ENCODE measurements at places on chromosomes 2 and 18.
A peak's percentile ranks its signal among the peaks of the same experiment; 100 is the strongest.

GRCh38 chr2:28747714-28748113 lies 3.9 kb upstream of the PPP1CB start:
- DNase-seq, result no peak
- H3K27ac ChIP-seq, result no peak overlapping the region
- H3K27me3 ChIP-seq, result no peaks in the 10 kb centered on the region
- H3K4me1 ChIP-seq, result peaks cover 11% of the 10 kb centered on the region
- H3K36me3 ChIP-seq, result no peaks in the 10 kb centered on the region

DNA sequence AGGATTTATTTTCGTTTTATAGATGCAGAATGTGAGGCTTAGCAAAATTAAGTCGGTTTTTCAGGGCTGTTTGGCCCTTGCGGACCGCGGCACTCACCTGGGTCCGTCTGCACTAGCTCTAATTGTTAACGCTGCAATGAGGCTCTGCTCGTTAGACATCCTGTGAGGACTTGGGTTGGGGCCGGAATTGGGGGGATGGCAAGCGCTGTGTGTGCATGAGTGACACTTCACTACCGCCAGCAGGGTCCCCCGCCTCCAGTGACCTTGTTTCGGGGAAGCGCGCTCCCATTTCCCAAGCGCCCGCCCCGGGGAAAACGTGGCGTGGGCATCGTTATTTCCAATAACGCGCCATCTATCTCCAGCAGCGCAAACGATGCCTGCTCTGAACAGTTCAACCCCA lies 54.2 kb downstream of the KCNG2 start:
- no peaks in the 10 kb centered on the region for H3K27me3 ChIP-seq
- DNase-seq, result no peak
- no peak overlapping the region for H3K27ac ChIP-seq
- H3K4me3 ChIP-seq, result no peak overlapping the region
- H3K36me3 ChIP-seq, result no peaks in the 10 kb centered on the region

- H3K27ac ChIP-seq, result no peak overlapping the region
- H3K36me3 ChIP-seq, result no peaks in the 10 kb centered on the region
- H3K4me1 ChIP-seq, result peaks cover 2% of the 10 kb centered on the region
- no peak overlapping the region for H3K4me3 ChIP-seq
Observed at GRCh38 chr2:151664520-151664919, 69.8 kb downstream of the NEB start.

DNA sequence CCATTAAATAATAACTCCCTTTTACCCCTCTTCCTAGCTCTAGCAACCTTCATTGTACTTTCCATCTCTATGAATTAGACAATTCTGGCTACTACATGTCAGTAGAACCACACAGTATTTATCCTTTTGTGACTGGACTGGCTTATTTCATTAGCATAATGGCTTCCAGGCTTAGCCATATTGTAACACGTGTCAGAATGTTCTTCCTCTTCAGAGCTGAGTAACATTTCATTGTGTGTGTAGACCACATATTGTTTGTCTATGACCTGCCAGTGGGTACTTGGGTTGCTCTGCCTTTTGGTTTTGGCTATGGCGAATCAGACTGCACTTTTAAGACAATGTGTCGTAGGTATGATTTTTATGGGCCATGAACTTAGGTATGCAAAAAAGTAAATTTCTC lies 20.9 kb downstream of the TSN start:
- H3K36me3 ChIP-seq, result no peaks in the 10 kb centered on the region
- no peaks in the 10 kb centered on the region for H3K4me1 ChIP-seq
- no peaks in the 10 kb centered on the region for H3K27me3 ChIP-seq
- no peak for DNase-seq
- H3K4me3 ChIP-seq, result no peak overlapping the region
- no peak overlapping the region for H3K27ac ChIP-seq

DNA sequence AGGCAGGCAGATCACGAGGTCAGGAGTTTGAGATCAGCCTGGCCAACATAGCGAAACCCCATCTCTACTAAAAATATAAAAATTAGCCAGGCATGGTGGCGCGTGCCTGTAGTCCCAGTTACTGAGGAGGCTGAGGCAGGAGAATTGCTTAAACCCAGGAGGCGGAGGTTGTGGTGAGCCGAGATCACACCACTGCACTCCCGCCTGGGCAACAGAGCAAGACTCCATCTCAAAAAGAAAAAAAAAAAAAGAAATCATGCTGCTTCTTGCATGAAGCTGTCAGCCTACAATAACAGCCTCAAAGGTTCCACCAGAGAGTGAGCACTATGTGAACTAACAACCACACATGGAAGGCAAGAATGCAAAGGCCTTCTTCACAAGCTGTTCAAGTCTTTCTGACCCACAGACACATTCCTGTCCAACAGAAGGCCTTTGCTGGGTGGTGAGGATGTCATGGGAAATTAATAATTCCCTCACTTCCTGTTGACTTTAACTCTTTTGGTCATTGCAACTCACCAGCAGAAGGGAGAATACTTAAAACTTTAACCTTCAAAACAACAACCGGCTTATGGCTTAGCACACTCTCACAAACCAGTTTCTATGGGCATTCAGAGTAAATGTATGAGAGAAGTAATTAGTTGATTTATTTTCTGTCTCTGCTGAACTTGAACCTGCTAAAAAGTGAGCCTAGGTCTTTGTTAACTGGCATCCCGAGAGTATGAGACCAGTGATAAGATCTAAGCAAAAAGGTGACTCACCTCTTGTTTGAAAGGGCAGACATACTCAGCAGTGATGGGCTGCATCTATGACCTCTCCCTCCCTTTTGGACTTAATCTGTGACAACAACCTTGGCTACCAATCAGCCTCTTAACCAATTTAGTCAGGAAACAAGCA lies 11.8 kb downstream of the PLEKHM3 start:
- no peaks in the 10 kb centered on the region for H3K27me3 ChIP-seq
- H3K27ac ChIP-seq, result no peak overlapping the region
- DNase-seq, result no peak
- H3K36me3 ChIP-seq, result no peaks in the 10 kb centered on the region

DNA sequence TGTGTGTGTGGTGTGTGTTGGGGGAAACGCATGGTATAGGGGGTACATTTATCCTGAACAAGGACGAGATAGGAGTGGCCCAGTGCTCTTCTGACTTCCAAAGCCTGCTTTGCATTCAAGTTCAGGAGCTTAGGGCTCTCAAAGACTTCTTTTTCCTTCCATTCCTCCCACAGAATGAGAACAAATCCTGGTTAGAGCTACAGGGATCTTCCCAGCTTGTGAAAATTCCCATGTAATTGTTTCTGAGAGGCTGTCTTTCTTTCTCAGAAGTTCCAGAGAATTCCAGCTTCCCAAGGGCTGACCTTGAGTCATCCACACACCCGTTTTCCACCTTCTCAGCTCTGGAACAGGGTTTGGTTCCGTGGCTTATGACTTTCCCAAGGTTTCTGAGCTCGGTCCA lies 38.9 kb downstream of the FASTKD2 start:
- DNase-seq, result no peak

GRCh38 chr2:127535422-127535901 lies at the start of gene MYO7B:
Gene MYO7B (plus strand): TSS chr2:127535683. CDS start chr2:127559723, 24,040 bp downstream.
- no peak for DNase-seq
- no peaks in the 10 kb centered on the region for H3K4me1 ChIP-seq
- peaks cover 2% of the 10 kb centered on the region for H3K27me3 ChIP-seq
- H3K27ac ChIP-seq, result no peak within 1 kb of the TSS

GRCh38 chr2:37656512-37657423 lies 14.7 kb downstream of the CDC42EP3 start:
- H3K4me3 ChIP-seq, result no peak overlapping the region
- peak overlapping the region; percentile 74 for H3K27ac ChIP-seq
- no peaks in the 10 kb centered on the region for H3K36me3 ChIP-seq
- H3K27me3 ChIP-seq, result no peaks in the 10 kb centered on the region

- no peak overlapping the region for H3K27ac ChIP-seq
- no peak overlapping the region for H3K4me3 ChIP-seq
- no peaks in the 10 kb centered on the region for H3K27me3 ChIP-seq
Observed at GRCh38 chr18:62767321-62767720, 52.0 kb downstream of the PHLPP1 start.

DNA sequence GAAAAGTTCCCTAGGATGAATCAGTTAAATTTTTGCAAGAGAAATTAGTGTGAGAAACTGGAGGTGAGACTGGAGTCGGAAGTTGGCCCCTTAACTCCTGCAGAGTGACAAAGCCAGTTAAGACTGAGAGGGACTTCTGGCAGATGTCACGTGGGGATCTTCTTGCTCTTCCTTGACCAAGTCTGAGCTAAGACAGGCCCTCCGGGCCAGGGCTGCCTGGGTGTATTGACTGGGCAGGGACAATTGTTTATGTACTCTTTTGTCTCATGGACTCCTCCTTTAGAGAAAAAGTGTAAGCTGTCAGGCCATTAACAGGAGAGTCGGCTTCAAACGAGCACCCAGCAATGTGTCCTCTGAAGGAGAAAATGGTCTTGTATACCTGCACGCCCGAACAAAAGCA lies 48.6 kb upstream of the RALBP1 start:
- no peak overlapping the region for H3K4me3 ChIP-seq
- no peak for DNase-seq
- H3K27ac ChIP-seq, result no peak overlapping the region
- no peaks in the 10 kb centered on the region for H3K36me3 ChIP-seq
- H3K27me3 ChIP-seq, result no peaks in the 10 kb centered on the region

GRCh38 chr2:152367547-152368390 lies 32.8 kb downstream of the FMNL2 start:
- no peak for DNase-seq
- no peak overlapping the region for H3K4me3 ChIP-seq
- H3K4me1 ChIP-seq, result no peaks in the 10 kb centered on the region
- no peak overlapping the region for H3K27ac ChIP-seq
- H3K27me3 ChIP-seq, result no peaks in the 10 kb centered on the region

DNA sequence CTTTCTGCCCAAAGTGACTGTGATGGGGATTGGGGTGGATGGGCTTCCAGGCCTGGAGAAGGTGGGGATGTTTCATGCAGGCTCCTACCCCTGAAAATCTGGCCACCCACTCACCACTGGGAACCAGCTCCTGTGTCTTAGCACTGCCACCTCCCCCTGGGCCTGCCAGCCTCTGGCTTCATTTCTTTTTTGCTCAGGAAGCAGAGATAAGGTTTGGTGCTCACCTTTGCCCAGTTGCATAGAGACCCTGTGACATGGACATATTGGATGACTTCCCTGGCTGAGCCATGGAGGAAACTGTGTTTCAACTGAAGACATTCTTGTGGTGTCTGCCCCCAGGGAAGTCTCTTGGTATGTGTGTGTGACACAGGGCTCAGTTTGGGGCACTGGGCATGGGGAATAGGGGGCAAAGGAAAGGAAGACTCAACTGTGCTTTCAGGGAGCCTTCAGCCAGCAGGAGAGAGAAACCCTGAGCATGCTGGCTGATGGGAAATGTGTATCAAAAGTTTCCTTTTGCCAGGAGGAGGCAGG lies 16.7 kb downstream of the CTIF start:
- DNase-seq, result no peak
- no peaks in the 10 kb centered on the region for H3K4me1 ChIP-seq
- H3K36me3 ChIP-seq, result no peaks in the 10 kb centered on the region
- H3K4me3 ChIP-seq, result no peak overlapping the region

GRCh38 chr2:139020287-139020686 lies 240.1 kb upstream of the NXPH2 start:
- DNase-seq, result no peak
- no peaks in the 10 kb centered on the region for H3K4me1 ChIP-seq
- H3K27ac ChIP-seq, result no peak overlapping the region
- H3K27me3 ChIP-seq, result no peaks in the 10 kb centered on the region

GRCh38 chr18:9597609-9598008 lies 16.8 kb downstream of the PPP4R1 start:
- H3K4me1 ChIP-seq, result peaks cover 13% of the 10 kb centered on the region
- H3K4me3 ChIP-seq, result no peak overlapping the region
- no peak overlapping the region for H3K27ac ChIP-seq
- no peaks in the 10 kb centered on the region for H3K27me3 ChIP-seq
- DNase-seq, result no peak
- H3K36me3 ChIP-seq, result peaks cover 15% of the 10 kb centered on the region

DNA sequence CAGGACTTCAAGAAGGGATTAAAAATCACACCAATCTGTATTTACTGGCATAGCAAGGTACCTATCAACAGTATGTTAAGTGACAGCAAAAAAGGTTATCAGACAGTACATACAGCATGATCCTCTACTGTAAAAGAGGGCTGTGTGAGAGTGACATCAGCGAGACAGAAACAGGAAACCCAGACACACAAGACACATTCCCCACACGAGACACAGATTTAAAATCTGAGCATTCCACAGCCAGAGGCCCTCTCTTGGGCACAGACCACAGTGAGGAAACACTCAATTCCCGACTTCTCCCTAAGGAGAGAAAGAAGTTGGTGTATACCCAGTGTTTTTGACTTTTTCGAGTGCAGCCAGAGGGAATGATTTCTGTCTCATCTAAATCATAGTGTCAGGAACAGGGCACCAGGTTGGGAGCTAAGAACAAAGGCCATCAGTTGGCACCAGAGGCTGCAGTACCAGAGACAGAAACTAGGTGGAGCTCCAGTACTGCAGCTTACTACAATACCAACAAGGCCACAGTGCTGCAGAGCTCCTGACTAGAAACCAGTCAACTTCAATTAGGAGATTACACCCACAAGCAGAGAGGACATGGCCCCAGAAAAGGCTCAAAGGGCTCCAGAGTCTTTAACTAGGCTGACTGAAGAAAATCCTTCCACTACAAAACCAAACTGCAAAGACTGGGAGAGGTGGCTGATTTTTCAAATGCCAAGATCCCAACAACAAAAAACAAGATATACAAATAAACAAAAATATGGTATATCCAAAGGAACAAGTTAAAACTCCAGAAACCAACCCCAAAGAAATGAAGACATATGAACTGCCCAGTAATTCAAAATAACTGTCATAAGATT lies 41.0 kb downstream of the UNC50 start:
- H3K27me3 ChIP-seq, result no peaks in the 10 kb centered on the region
- no peak overlapping the region for H3K4me3 ChIP-seq
- peaks cover 5% of the 10 kb centered on the region for H3K4me1 ChIP-seq
- DNase-seq, result peak; percentile 81
- H3K36me3 ChIP-seq, result no peaks in the 10 kb centered on the region
- no peak overlapping the region for H3K27ac ChIP-seq

DNA sequence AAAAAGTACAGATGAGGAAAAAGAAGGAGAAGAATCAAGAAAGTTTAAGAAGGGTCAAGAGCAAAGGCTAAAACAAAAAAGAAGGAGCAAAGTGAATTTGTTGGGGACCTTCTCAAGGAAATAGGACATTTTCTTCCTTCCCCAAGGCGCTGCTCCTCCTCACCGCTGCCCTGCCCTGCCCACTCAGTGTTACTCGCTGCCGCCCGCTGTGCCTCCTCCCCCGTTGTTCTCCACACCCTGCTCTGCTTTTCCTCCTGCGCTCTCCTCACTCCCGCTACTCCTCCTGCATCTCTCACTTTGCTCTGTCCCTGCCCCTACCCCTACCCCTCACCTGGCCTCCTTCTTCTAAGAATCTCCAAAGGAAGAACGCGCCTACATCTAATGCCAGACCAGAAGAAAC lies 50.7 kb downstream of the ID2 start:
- H3K4me1 ChIP-seq, result no peaks in the 10 kb centered on the region
- H3K36me3 ChIP-seq, result peaks cover 87% of the 10 kb centered on the region
- H3K27me3 ChIP-seq, result no peaks in the 10 kb centered on the region

DNA sequence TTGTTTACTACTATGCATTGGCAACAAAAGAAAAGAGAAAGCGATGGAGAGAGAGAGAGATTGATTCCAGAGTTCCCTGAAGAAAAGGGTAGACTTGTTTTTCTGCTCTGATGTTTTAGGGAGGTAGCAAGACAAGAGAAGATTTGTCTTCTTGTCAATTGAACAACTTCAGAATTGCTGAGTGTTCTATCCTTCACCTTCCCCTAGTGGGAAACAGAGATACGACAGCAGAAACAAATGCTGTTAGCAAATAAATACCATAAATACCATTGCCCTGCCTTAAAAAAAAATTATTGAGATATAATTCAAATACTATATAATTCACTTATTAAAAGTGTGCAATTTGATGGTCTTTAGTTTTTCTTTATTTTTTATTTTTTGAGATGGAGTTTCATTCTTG lies 26.2 kb upstream of the CCDC150 start:
- H3K4me3 ChIP-seq, result no peak overlapping the region
- no peaks in the 10 kb centered on the region for H3K4me1 ChIP-seq

- H3K36me3 ChIP-seq, result no peaks in the 10 kb centered on the region
- no peak overlapping the region for H3K4me3 ChIP-seq
- no peak for DNase-seq
- H3K4me1 ChIP-seq, result peaks cover 10% of the 10 kb centered on the region
Observed at GRCh38 chr2:10829299-10829698, 16.7 kb upstream of the PDIA6 start.
